ENCODE measurements at places on chromosomes 2 and 18.

- DNase-seq = no peak
Measured at GRCh38 chr2:179592167-179592936, 269.1 kb downstream of the ZNF385B start.

GRCh38 chr2:48205137-48205798, 299.0 kb upstream of the FBXO11 start:
- DNase-seq = no peak

DNA sequence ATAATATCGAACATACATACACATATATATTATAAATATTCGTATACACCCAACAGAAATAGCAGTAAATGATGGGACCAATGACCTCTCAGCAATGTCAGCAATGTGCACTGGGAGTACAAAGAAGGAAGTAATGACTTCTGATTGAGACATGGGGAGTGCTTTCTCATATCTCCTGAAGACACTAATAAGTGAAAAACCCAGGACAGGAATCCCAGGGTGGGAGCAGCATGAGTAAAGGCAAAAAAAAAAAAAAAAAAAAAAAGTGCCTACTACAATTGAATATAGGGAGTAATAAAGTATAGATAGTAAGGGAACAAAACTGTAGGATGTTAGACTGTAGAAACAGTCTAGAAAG, 491.3 kb downstream of the IRS1 start:
- no peak for DNase-seq

- no peak for DNase-seq
Measured at GRCh38 chr18:31563778-31564177, 27.9 kb upstream of the TTR start.

- DNase-seq = no peak
Measured at GRCh38 chr2:237786936-237787335, 11.6 kb upstream of the RBM44 start.

DNA sequence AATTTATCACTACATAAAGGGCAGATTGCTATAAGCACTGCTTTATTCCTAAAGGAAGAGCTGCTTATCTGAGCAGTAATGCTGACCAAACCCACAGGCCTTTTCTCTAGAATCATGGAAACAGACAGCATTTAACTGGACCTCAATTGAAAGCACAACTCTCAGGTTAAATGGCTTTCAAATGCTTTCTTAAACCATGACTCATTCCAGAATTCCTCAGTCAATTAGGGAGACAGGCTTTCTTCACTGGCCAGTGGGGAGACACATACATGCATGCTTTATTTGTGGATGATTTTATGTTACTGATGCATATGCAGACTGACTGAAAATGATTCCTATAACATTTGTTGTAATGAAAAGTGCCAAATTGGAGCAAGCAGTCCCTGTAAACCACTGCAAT, 114.6 kb downstream of the ACVR1 start:
- no peak for DNase-seq

DNA sequence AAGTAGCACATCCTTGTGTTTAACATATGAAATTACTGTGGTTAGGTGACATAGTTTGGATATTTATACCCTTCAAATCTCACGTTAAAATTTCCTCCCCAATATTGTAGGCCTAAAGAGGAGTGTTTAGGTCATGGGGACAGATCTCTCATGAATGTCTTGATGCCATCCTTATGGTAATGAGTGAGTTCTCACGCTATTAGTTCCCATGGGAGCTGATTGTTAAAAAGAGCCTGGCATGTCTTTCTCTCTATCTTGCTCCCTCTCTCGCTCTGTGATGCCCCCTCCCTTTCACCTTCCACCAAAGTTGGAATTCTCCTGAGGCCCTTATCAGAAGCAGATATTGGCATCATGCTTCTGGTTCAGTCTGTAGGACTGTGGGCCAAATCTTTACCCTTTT, 660.1 kb downstream of the ADCYAP1 start:
- DNase-seq = no peak

- no peak for DNase-seq
Measured at GRCh38 chr2:68196120-68196716, 38.5 kb downstream of the PNO1 start.

DNA sequence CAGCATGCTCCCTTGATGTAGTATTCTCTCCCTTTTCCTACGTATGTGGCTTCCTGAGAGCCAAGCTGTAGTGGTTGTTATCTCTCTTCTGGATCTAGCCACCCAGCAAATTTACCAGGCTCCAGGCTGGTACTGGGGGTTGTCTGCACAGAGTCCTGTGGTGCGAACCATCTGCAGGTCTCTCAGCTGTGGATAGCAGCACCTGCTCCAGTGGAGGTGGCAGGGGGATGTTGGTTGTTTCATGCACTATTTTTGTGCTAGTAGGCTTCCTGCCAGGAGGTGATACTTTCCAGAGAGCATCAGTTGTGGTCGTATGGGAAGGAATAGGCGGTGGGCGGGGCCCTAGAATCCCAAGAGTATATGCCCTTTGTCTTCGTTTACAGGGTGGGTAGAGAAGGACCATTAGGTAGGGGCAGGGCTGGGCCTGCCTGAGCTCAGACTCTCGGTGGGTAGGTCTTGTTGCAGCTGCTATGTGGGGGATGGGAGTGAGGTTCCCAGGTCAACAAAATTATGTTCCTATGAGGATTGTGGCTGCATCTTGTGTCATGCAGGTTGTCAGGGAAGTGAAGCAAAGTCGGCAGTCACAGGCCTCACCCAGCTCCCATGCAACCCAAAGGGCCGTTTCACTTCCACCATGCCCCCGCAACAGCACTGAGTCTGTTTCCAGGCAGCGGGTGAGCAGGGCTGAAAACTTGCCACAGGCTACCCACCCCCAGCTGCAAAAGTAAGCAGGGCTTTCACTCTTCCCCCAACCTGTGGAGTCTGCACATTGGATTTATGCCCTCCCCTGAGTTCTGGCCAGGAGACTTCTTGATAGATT, 1139.5 kb downstream of the BCL11A start:
- DNase-seq = no peak

- no peak for DNase-seq
Measured at GRCh38 chr2:78870343-78870967, 155.0 kb upstream of the REG3G start.

- peak; percentile 46 for DNase-seq
Measured at GRCh38 chr2:170930131-170930990, 1.3 kb downstream of the GORASP2 start.

DNA sequence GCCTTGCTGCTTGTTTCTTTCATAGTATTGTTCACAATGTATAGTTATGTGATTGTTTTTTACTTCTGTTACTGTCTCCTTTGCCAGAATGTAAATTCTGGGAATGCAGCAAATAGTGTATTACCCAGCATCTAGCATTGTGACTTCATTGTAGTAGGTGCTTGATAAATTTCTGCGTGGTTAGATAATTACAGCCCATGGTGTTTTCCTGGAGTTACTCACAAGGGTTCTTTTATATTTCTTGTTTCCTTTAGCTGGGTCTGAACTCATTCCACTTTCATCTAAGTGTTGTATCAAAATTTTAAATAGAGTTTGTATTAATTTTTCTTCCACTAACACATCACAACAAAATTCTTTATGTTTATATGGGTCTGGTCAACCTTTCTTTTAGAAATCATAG, 132.6 kb downstream of the MAP4K4 start:
- no peak for DNase-seq

GRCh38 chr2:182384860-182385259, 42.0 kb downstream of the PDE1A start:
- DNase-seq = no peak

DNA sequence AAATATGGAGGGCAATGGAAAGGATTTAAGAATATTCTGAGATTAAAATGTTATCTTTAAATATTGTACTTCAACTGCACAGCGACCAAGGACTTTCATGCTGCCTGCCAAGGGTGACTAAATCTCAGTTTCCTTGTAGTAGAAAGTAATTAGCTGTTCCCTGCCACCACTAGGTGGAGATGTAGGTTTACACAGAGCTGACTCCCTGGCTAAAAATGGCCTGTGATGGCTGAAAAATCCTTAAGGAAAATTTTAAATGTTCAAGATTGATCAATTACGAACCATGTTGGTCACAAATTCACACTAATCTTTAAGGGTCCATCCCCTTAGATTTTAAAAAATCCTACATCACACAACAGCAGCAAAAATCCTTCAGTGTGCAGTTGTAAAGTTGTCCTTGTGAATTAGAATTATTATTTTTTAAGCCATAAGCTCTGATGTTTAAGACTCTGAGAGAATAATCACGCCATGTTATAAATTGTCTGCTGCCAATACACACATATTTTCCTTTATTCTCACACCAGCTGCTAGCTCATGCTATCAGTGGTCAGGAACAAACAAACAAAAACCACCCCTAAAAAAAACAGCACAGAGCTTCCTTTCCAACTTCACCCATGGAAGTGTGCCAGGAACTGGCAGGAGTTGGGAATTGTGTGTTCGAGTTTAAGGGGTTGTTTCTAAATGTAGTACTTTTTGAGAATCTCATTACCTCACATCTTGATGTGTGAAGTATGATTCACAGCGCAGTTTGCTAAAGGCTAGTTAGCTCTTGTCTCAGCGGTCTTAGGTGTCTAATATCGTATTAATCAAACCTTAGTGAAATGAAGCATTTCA, 399.8 kb downstream of the TMEM182 start:
- no peak for DNase-seq

DNA sequence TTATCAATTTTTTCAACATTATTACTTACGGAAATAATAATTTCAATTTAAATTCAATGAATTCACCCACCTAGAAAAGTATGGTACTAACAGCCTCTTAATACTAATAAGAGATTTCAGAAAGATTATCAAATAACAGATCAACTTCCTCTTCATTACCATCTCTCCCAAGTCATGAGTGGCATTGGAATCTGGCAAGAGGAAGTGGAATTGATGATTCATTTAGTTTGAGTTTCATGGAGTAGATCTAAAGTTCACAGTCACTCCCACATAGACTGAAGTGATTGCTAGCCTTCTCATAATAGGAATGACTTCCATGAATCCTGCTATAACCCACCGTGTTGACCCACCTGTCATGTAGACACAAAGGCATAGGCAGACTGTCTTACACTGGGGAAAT, 77.7 kb upstream of the WDR75 start:
- no peak for DNase-seq
